Central memory CD4-positive, alpha-beta T cell (primary cell): ENCODE measurements at places on chromosomes 2 and 18.

DNA sequence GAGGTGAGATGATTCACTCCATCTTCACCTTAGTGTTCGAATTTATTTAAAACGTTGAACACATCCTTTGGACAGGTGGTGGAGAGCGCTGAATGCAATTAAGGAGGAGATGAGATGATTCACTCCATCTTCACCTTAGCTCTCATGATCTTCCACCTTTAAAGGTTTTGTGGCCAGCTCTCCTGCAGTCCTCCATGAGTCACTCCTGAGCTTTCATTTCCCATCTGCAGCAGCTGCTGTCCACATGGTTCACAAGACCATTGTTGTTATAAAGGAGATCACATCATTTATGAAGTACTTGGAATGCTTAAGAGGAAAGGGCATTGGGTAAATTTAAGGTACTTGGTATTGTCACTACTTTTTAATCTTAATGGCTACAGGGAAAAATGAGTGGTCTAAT lies 298.5 kb downstream of the PAX3 start:
- no peak for DNase-seq

DNA sequence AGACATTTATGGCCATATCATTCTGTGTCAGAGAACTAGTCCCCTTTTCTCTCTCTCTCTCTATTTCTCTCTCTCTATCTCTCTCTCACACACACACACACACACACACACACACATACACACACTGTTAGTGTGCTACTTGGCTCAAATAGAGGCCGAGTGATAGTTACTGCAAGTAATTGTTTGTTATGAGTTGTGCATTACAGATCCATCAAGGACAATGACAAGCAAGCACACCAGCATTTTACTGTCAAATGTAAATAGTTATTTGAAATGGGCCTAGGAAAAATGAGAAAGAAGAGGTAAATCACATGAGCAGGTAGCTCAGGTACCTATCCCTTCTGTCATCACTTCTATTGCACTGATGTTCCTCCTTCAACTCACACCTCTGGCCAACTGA lies 122.4 kb upstream of the CDH7 start:
- DNase-seq = no peak

- no peak for DNase-seq
Observed at GRCh38 chr2:234178330-234179030, 128.0 kb downstream of the SPP2 start.

GRCh38 chr2:12817870-12818269 lies 101.1 kb downstream of the TRIB2 start:
- no peak for DNase-seq
